ENCODE measurements at places on chromosomes 3 and 15.

DNA sequence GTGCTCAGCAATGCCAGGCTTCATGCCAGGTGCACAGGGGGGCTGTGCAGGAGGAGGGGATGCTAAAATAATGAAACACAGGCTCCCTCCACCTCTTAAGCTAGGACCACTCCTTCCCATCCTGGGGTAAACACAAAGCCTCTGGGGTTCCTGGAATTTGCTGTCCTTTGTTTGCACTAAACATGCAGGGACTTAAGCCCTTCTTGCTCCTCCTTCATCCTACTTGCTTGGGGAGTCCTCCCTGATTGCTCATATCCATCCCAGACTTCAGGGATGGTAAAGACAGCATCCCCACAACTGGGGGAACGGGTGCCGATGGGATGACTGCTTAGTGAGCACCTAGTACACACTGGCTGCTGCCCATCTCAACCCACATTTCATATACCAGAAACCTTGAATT is 5.1 kb downstream of the LINGO1 start:
- DNase-seq: no peak

DNA sequence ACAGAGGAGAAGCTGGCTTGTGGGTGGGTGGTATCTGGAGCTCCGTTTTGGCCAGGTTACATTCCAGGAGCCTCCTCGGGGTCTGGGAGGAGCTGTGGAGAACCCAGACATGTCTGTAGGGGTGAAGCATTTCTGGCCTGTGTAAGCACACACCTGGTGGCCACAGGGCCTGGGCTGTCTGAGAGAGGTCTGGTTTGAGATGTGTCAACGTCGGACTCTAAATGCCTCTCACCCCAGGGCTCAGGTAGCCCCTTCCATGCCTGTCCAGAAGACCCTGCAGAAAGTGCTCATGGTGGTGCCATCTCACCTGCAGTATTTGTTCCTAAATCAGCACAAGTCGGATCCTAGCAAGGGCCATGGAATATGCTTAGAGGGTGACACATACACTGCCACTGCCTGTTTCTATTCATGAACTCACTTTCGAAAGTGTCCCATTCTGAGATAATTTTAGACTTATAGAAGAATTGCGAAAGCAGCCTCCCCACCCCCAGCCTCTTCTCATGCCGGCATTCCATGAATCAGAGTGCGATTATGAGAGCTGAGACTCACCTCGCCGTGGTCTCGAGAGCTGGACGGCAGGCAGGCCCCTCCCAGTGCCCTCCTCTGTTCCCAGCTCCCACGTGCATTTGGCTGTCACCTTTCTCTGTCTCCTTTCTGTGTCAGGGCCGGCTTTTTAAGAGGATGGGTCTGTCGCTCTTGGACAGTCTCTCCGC is 63.7 kb downstream of the KLF15 start:
- no peak for DNase-seq

DNA sequence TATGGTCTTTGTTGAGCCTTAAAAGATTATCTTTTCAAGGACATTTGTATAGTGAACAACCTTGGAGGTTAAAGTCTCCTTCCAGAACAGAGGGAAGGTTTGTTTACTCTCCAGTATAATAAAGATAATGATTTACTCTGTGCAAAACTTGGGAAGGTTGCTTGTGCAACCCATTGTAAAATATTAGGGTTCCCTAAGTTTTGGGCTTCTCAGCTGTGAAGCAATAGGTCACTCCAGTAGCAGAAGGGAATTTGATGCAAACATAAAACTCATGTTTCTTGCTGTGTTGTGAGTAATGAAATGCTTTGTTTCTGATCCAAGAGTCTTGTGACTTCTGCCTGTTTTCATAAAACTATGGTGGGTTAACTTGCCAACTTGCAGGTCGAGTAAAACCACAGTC is 177.5 kb downstream of the SUCNR1 start:
- no peak for DNase-seq

DNA sequence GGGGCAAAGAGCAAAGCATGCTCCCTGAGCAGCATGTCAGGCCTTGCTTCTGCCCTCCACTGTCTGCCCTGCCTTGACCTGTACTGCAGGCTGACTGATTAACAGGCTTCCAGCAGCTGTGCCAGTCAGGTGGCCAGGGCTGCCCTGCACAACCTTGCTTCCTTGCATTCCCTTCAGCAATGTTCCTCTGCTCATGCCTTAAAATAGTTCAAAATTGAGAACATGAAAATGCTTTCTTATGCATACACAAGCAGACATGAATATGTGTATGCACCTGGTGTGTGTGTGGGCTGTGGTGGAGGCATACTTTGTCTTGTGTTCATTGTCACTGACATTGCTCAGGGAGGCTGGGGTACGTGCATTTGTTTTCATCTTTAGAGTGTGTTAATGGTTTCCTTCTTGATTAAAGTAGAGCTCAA is 1.2 kb upstream of the SLC22A13 start:
- DNase-seq: no peak
